ENCODE measurements at places on chromosomes 16 and 17.

GRCh38 chr17:10013365-10014112 lies 108.5 kb upstream of the RCVRN start:
- DNase-seq: no peak

DNA sequence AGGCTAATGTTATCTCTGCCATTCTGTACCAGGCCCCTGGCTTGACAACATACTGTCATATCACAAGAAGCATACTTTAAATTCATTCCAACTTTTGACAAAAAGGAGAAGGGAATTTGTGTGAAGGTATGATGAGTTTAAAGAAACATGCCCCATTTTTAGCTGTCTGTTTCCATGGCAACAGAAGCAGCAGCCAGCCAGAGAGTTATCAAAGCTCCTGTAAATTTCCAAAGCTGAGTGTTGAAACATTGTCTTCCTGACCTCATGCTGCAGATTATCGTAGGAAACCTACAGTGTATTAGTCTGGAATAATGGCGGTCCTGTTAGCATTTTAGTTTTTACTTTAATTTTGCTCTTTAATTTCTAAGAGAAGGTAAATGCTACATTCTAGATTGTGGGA lies 124.9 kb downstream of the MRTFB start:
- DNase-seq: no peak

DNA sequence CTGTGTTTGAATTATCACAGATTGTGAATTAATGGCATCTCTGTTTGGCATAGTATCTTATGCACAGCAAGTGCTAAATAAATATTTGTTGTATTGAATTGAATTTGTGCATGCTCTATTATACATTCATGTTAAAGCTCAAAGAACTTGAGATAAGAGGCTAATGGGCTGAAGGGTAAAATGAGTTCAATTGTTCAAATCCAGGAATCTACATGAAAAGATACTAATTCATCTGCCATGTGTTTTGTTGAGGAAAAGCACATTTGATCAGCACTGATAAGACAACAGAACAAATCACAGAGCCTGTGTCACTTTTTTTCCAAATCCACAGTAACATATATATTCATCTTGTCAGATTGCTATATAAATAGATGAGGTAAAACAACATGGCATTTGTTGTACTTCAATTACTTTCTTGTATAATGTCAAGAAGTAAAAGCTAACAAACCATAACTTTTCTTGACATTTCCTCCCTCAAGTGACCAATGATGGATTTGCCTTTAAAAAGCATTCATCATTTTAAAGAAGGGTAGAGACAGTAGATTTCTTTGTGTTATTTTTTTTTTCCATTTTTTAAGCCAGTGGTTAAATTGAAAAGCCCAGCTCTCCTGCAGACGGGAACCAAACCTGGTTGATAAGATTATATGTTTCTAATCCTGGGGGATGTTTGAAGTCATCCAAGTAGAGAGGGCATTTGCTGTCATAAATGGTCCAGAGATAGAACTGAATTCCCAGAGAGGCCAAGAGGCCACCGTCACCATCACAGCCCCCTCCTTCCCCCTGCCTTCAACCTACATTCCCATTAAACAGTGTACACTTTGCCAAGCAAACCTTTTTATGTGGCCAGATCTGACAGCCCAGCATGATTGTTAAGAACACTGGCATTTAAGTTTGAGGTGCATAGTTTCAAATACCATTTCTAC lies 123.0 kb downstream of the CHD9NB start:
- DNase-seq: no peak

GRCh38 chr17:40646791-40647623 lies 611 bp downstream of the SMARCE1 start:
- no peak for DNase-seq

- DNase-seq: no peak
Observed at GRCh38 chr16:62545039-62545438, 508.8 kb upstream of the CDH8 start.

Measured in cortex of kidney (tissue), 1 donor.